Stimulated activated CD4-positive, alpha-beta T cell treated with anti-CD3 and anti-CD28 coated beads, Interleukin-12 subunit alpha, Interleukin-12 subunit beta, amount 100 ng/mL, for 4 hours (primary cell): ENCODE measurements at places on chromosomes 16 and 17.

- DNase-seq = no peak
These were observed 324.6 kb upstream of the CDH11 start for GRCh38 chr16:65446427-65446826.

DNA sequence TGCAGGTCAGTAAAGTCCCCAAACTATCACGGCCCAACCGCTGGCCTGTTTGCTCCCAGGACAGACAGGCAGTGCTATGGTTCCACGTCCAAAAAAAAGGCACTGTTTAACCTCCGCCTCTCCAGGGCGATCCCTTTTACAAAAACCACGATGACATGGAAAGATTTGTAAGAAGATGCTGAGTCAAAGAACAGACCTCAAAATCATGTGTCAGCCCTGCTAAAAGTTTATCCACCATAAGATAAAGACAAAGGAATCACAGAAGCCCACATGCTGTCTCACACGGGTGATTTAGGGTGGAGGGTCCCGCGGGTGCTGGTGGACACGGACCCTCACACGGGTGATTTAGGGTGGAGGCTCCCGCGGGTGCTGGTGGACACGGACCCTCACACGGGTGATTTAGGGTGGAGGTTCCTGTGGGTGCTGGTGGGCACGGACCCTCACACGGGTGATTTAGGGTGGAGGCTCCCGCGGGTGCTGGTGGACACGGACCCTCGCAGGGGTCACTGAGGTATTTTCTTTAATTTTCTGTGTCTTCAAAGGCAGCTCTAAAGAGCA is 117.2 kb upstream of the METRNL start:
- no peak for DNase-seq

- no peak for DNase-seq
These were observed 16.6 kb downstream of the TMEM204 start for GRCh38 chr16:1550069-1550468.

DNA sequence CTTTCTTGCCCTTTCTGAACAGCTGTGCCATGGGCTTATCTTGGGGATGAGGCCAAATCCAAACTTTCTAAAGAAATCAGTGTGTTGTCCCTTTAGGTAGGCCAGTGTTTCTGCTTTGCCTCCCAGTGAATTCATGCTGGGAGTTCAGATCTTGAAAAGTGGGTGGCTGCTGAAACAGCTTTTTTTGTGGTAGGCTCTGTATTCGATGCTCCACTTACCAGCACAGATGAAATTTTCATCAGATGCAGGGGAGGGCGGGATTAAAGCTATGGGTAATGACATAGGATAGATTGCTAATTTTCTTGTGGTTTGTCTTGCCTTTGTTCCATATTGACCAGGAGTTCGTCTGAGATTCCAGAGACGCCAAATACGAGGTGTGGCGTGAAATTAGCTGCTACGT is 2.8 kb downstream of the SOCS7 start:
- no peak for DNase-seq

GRCh38 chr17:78917451-78918275 is 7.5 kb downstream of the TIMP2 start:
- no peak for DNase-seq

DNA sequence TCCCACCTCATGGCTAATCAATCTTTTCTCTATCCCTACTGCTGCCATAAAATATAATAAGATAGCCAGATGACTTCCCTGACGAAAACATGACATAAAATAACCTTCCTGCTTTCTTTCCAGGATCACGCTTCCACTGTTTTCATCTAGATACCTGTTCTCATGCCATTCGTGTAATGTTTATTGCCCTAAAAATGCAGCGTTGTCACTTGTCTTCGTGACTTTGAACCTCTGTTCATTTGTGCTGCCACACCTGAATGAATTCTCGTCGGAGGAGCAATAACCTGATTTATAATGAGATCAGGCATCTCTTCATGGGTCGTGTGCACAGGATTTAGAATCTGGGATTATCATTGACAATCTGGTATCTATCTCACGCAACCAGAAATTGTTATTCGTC is 1401.9 kb downstream of the CDH11 start:
- no peak for DNase-seq

- DNase-seq = no peak
These were observed 28.7 kb upstream of the TNRC6A start for GRCh38 chr16:24700549-24701392.

GRCh38 chr17:83122834-83123233 is 43.4 kb downstream of the METRNL start:
- DNase-seq = no peak

- DNase-seq = no peak
These were observed 46.9 kb upstream of the BAHCC1 start for GRCh38 chr17:81348097-81349055.

DNA sequence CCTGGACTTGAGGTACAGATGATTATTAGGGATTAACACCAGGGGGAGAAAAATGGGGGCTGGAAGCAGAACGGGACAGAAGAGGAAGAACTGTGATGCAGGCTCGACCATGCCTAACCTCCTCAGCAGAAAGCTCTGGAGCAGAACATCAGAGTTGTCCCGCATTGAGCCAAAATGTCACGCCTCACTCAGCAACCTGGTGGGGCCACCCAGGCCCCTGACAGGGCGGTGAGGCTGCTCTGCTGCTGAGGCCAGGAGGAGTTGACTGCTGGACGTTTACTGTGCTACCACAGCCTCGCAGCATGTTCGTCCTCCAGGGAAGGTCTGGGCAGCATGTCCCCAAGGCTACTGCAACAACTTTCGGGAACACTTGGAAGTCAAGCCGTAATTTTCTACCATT is 6.5 kb upstream of the ULK2 start:
- no peak for DNase-seq

- no peak for DNase-seq
These were observed 44.1 kb downstream of the CYB5D2 start for GRCh38 chr17:4187076-4187475.

- no peak for DNase-seq
These were observed 13.9 kb downstream of the ITGAM start for GRCh38 chr16:31273676-31274075.

GRCh38 chr17:62717589-62717855 is 90.1 kb downstream of the MRC2 start:
- DNase-seq = no peak

DNA sequence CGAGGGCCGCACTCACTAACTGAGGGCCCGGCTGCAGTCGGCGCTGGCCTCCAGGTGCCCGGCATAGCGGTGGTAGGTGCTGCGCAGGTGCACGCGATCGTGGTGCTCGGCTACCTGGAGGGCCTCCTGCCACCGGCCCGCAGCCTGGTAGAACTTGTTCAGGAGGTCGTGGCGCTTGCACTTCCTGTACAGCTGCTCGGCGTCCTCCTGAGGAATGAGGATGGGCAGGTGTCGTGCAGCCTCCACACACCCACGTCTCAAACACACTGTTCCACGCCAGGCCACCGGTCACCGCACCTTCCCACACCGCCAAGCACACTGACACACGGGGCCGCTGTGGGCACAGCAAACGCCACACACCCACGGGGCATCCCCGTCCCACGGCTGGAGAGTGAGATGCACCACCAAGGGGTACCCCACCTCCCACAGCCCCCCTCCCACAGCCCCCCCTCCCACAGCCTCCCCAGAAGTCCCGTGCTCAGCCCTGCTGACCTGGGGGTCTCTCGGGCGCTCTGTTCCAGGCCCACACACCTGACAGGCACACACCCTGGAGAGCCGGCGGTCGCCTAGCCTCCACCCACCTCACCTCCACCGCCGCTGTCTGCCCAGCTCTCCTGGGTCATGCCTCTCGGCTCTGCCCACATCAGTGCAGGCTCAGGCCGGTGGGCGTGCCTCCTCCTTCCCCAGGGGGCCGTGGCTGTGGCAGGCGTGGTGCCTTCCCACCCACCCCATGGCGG is 7.4 kb upstream of the TMEM204 start:
- DNase-seq = no peak

GRCh38 chr17:67506966-67507365 is 129.9 kb downstream of the PITPNC1 start:
- no peak for DNase-seq

DNA sequence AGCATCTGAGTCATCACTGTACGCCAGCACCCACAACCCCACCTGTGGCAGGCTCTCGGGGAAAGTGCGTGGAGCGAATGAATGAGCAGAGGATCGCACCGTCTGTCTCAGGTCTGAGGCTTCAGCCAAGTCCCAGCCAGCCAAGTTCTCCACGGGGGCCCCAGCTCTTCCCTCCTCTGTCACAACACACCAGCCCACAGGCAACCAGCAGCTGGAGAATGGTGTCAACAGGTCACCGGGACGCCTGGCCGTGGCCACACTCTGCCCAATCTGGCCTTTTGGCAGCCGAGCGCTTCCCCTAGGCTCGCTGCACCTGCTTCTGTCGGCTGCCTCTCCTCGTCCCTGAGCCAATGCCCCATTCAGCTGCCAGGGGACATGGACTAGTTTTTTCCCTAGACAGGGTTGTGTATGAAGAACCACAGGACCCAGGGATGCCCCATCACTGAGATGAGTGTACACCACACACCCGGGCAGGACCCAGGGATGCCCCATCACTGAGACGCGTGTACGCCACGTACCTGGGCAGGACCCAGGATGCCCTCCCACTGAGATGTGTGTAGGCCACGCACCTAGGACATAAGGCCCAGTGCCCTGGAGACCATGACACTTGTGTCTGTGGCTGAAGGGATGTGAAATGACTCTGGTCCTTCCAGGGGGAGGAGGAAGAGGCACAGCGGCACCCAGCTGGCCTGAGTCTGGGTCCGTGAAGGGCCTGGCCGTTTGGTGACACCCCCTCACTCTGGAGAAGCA is 52.8 kb downstream of the ABR start:
- DNase-seq = no peak

- no peak for DNase-seq
These were observed 119.0 kb upstream of the CDC42EP4 start for GRCh38 chr17:73430848-73431247.

DNA sequence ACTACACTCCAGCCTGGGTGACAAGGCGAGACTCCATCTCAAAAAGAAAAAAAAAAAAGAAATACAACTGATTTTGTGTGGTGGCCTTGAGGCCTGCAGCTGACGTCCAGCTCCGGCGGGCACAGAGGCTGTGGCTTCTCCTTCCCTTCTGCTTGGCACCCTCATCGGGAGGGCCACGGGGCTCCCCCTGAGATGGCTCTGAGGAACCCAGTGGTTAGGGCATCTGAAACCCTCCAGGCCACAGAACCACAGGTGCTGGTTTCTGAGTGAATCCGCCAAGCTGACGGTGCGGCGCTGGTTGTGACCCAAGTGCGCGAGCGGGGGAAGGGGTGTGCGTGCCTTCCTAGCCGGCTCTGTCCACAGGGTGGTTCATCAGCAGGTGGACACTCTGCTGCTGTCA is 63.4 kb downstream of the LMF1 start:
- no peak for DNase-seq
